ENCODE measurements at places on chromosomes 2 and 18. TPM values are rescaled to one million over a fixed set of nuclear protein-coding genes. Genes with fewer than 3 reads are reported as not detected.

The FKBP7 gene
- total RNA-seq: 1.6 TPM

DNA sequence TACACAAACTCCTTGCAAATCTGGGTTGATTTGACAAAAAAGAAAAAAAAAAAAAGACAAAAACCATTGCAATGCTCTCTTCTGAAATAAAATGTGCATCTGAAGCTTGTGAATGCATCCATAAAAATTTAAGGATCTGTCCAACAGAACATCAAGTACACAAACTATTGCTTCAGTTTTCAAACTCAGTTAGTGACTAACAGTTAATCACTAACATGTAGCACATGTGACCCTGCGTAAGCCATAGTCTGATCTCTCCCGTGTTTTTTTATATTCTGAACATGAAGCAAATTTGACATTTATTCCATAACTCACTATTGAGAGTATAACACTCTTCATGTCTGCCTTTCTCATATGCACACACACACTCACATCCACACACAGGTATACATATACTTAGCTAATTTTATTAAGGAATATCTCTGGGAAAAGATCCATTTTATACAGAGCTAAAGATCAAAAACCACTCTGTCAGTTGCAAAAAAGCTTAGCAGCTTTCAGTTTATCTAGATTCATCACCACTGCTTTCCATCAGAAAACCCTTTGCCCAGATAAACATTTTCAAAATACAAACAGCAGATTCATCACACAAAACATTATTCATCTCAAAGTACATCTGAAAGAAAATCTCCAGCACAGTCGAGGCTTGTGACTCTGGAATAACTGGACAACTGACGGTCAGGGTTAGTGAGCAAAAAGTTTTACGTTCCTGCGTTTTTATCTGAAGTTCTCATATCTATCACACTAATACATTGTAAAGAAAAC lies 1000.4 kb upstream of the ACVR2A start:
- no peak for DNase-seq
- H3K27me3 ChIP-seq: no peaks in the 10 kb centered on the region
- H3K4me1 ChIP-seq: no peaks in the 10 kb centered on the region

GRCh38 chr2:221350616-221351015 lies 221.5 kb downstream of the EPHA4 start:
- H3K27me3 ChIP-seq: peaks cover 10% of the 10 kb centered on the region
- no peak overlapping the region for H3K27ac ChIP-seq
- H3K4me3 ChIP-seq: no peak overlapping the region
- no peaks in the 10 kb centered on the region for H3K4me1 ChIP-seq
- no peak for DNase-seq
- H3K36me3 ChIP-seq: no peaks in the 10 kb centered on the region

DNA sequence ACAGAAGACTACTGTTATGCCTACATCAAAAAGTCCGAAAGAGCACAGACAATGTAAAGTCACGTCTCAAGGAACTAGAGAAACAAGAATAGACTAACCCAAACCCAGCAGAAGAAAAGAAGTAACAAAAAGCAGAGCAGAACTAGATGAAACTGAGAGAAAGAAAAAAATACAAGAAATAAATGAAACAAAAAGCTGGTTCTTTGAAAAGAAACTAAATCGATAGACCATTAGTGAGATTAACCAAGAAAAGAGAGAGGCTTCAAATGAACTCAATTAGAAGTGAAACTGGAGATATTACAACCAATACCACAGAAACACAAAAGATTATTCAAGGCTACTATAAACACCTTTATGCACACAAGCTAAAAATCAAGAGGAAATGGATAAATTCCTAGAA lies 271.8 kb downstream of the MBD2 start:
- no peak overlapping the region for H3K27ac ChIP-seq
- no peaks in the 10 kb centered on the region for H3K36me3 ChIP-seq
- no peak overlapping the region for H3K4me3 ChIP-seq
- H3K4me1 ChIP-seq: peaks cover 1% of the 10 kb centered on the region
- no peaks in the 10 kb centered on the region for H3K27me3 ChIP-seq
- DNase-seq: no peak

The EVX2 gene
- not detected for total RNA-seq

Measured in activated CD4-positive, alpha-beta memory T cell treated with anti-CD3 and anti-CD28 coated beads, Interleukin-2, amount 10 ng/mL, durations not matched to agents 7 days and 5 days (primary cell).